ENCODE measurements at places on chromosomes 1 and 21. TPM values are rescaled to one million over a fixed set of nuclear protein-coding genes. Genes with fewer than 3 reads are reported as not detected.

ADORA3 gene
- 0.58 TPM for total RNA-seq

A3GALT2 gene
- not detected for total RNA-seq

MATN1 gene
- total RNA-seq: 1.0 TPM

ZSWIM5 gene
- total RNA-seq: 1.1 TPM

CFHR1 gene
- total RNA-seq: not detected

LAD1 gene
- not detected for total RNA-seq

CFHR4 gene
- not detected for total RNA-seq

NOTCH2NLA gene
- 36.6 TPM for total RNA-seq

SPRR2E gene
- total RNA-seq: not detected

NEGR1 gene
- not detected for total RNA-seq

BTG3 gene
- 33.8 TPM for total RNA-seq

KLHDC9 gene
- 7.1 TPM for total RNA-seq

JMJD4 gene
- total RNA-seq: 11.1 TPM

RNU1-2 gene
- total RNA-seq: 1,100 TPM

MROH9 gene
- total RNA-seq: not detected

EFNA3 gene
- total RNA-seq: 4.7 TPM

PDPN gene
- not detected for total RNA-seq

LENEP gene
- total RNA-seq: 0.65 TPM

AJAP1 gene
- 0.05 TPM for total RNA-seq

TGFB2 gene
- total RNA-seq: not detected

SAMD11 gene
- 0.12 TPM for total RNA-seq

NTRK1 gene
- total RNA-seq: 16.8 TPM

SPRR2A gene
- not detected for total RNA-seq

CTH gene
- total RNA-seq: 50.4 TPM

CELA3B gene
- total RNA-seq: not detected

KRTAP21-2 gene
- not detected for total RNA-seq

FCGR2B gene
- not detected for total RNA-seq

AMIGO1 gene
- total RNA-seq: 2.1 TPM

CACNA1S gene
- total RNA-seq: not detected

MX2 gene
- total RNA-seq: 47.9 TPM

MRPL24 gene
- total RNA-seq: 67.8 TPM

FCMR gene
- total RNA-seq: 47.3 TPM

MAEL gene
- not detected for total RNA-seq

PLOD1 gene
- total RNA-seq: 13.5 TPM

REN gene
- not detected for total RNA-seq

SLC26A9 gene
- not detected for total RNA-seq

DPT gene
- not detected for total RNA-seq

SLC45A1 gene
- 0.81 TPM for total RNA-seq

CRABP2 gene
- 2.5 TPM for total RNA-seq

IFI6 gene
- total RNA-seq: 19.3 TPM

OR10Z1 gene
- not detected for total RNA-seq

RPS6KA1 gene
- total RNA-seq: 154 TPM

CR1 gene
- 0.22 TPM for total RNA-seq

C1QA gene
- not detected for total RNA-seq

ANKRD35 gene
- total RNA-seq: 0.39 TPM

CENPF gene
- 87.2 TPM for total RNA-seq
